Activated gamma-delta T cell treated with anti-CD3 and anti-CD28 coated beads, Interleukin-2, amount 50 U/mL, for 16 hours (primary cell): ENCODE measurements at places on chromosomes 2 and 18.

- no peak for DNase-seq
These were observed 17.3 kb upstream of the ARHGAP25 start for GRCh38 chr2:68717305-68717661.

DNA sequence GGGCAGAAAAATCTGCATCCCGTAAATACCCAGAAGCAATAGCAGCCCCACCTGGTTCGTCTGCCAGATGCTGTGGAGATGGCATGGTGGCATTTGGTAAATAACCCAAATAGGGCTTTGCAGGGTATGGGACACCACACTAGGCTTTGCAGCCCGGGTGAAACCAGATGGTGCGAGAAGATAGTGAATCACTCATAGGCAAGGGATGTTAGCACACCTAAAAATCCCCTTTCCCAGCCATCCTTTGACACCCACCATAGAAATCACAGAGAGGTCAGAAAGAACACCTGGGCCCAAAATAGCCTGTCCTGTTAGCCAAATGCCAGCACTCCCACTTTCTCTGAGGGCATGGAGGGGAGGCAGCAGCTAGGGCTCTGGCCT lies 47.6 kb downstream of the BCL11A start:
- no peak for DNase-seq

- DNase-seq = no peak
These were observed 274.7 kb upstream of the SIX2 start for GRCh38 chr2:45283764-45284620.

DNA sequence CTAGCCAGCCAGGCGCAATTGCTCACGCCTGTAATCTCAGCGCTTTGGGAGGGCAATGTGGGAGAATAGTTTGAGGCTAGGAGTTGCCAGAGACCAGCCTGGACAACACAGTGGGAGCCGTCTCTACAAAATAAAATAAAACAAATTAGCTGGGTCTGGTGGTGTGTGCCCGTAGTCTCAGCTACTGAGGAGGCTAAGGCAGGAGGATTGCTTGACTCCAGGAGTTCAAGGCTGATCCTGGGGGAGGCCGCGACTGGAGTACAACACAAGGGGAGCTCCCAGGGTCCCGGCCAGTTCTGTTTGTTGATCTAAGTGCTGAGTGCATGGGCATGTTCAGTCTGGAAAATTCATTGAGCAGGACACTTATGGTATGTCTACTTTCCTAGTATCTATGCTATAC lies 2.6 kb downstream of the ST3GAL5 start:
- DNase-seq = no peak
